ENCODE measurements at places on chromosomes 4 and X.

- DNase-seq: no peak
Observed at GRCh38 chr4:173834151-173834550, 304.1 kb upstream of the HAND2 start.

DNA sequence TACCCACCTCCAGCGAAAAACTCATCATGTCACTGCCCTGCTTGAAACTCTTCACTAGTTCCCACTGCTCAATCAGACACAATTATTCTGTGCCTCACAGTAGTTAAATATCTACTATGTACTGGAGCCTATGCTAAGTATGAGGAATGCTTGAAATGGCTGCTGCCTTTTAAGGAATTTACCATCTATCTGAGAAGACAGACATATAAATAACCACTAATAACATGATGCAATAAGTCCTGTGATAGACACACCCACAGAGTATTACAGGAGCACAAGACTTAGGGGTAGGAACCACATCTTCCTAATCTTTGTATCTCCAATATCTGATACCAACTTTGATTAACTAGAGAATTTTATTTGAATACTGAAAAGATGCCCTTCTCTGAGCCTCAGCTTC, 21.1 kb downstream of the SLC25A53 start:
- no peak for DNase-seq

DNA sequence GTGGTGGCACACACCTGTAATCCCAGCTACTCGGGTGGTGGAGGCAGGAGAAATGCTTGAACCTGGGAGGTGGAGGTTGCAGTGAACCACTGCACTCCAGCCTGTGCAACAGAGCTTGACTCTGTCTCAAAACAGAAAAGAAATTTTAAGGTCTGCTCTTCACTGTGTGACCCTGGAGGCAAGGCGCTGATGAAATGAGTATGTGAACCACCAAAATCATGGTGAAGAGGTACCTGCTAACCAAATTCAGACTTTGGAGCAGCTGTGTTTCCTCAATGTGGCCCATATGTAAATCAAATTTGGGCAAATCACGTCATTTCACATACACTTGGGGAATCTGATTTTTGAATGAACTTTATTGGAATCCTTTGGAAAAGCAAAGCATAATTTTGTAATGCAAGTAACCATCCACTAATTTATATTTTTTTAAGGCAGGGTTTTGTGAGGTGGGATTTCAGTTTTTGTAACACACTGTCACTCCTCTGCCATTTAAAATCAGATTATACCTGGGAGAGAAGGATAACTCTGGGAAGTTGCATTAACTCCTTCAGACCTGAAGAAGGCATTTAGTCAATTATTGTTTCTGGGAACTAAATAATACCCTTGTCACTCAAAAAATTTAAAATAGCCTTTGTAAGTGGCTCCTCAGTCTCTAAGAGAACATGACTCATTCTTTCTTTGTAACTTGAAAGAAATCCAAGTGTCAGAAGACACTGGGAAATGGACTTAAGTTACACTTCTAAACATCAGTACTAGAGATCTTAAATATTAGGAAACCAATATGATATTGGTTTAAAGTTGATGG, 24.0 kb downstream of the DOCK11 start:
- no peak for DNase-seq

DNA sequence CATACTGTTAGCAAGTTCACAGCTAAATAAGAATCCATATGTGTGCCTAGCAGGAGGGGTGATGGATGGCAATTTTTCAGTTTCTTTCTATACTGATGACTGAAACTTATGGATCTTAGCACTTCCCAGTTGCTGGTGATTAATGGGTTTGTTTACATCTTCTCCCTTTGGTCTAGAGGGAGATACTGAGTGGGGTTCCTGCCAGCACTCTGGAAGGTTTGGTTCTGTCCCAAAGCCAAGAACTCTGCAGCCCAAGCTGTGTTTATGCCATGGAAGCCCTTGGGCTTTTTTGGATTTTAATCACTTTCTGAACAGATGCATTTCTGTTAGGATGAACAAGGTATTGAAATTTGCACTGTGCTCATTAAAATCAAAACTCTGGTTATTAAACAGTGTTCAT, 43.5 kb downstream of the DDIT4L start:
- no peak for DNase-seq

DNA sequence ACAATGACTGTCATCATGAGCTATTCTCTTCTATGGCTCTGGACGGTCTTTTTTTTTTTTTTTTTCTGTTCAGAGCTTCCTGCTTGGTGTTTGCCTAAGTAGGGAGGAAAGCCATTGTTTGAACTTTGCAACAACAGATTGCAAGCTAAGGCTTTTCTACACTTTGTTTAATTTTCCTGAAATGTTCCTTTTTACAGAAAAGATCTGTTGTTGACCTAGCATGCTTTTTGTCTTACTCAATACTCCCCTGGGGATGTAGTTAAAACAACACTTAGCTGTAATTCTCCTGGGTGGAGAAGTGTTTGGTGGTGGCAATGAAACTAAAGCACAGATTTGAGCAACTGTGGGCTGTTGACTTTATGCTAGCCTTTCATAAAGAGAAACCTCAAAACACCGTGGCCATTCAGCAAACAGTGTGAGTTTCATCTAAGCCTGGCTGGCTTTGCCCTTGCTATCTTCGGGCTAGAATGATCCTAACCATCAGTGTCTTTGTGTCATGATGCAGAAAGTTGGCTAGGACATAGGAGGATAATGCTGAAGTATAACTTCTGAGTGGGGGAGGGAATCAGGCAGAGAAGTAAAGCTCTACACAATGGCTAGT, 110.5 kb downstream of the ANXA3 start:
- no peak for DNase-seq

- no peak for DNase-seq
Observed at GRCh38 chr4:14449308-14449707, 553.0 kb upstream of the CPEB2 start.

Measured in central memory CD4-positive, alpha-beta T cell (primary cell).